ENCODE measurements at places on chromosomes 2 and 18.

DNA sequence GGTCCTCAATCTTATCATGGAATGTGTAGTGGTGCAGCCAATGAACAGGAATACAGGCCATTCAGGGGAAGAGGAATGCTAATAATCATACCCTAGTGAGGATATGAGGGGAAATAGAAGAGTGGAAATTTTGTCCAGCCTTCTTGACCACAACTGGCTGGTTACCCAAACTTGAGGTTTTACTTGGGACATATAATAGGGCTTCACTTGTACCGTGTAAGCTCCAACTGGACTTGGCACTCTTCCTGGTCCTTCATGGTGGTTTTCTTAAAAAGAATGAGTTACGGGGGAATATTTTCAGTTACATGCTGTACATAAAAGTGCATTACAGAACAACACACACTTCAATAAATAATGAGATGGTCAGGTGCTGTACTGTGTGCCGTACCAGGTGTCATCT lies 234.9 kb upstream of the RASGRP3 start:
- DNase-seq, result no peak

GRCh38 chr2:26162963-26163362 lies 9.9 kb upstream of the GAREM2 start:
- DNase-seq, result no peak

GRCh38 chr18:59455728-59456276 lies 96.7 kb upstream of the LMAN1 start:
- DNase-seq, result no peak

DNA sequence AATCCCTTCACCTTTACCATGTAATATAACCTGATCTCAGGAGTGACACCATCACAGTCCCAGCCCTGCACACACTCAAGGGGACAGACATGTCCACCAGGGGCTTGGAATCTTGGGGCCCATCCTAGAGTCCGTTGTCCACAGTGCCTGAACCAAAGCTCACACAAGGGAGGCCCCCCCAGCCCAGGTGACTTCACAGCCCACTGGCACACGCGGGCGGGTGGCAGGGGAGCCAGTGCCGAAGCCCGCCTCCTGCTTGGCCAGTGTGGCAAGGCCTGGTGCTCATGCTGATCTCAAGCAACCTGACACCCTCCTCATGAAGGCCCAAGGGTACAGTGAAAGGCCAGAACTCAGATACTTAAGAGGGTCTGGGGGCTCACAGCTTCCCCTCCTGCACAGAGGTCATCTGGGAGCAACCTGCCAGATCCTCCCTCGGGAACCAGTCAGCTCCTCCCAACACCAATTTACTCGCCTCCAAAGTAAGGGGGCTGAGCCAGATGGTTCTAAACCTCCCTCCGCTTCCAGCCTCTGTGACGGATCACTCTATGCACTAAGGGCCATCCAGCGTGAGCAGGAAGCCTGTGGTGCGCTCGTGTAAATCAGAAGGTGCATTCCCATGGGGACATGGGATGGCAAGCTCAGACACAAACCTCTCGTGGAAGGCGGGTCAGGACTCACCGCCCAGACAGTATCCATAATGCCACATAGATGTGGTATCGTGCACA lies 3.2 kb upstream of the RAB17 start:
- DNase-seq, result no peak

- no peak for DNase-seq
Measured at GRCh38 chr2:9238591-9239326, 32.1 kb downstream of the ASAP2 start.

GRCh38 chr18:48884306-48884705 lies 66.5 kb downstream of the SMAD7 start:
- no peak for DNase-seq

GRCh38 chr2:75949385-75950030 lies 238.8 kb upstream of the GCFC2 start:
- no peak for DNase-seq

GRCh38 chr2:238106698-238107524 lies 6.8 kb downstream of the ESPNL start:
- DNase-seq, result no peak

- no peak for DNase-seq
Measured at GRCh38 chr2:197171582-197171981, 139.0 kb downstream of the ANKRD44 start.

DNA sequence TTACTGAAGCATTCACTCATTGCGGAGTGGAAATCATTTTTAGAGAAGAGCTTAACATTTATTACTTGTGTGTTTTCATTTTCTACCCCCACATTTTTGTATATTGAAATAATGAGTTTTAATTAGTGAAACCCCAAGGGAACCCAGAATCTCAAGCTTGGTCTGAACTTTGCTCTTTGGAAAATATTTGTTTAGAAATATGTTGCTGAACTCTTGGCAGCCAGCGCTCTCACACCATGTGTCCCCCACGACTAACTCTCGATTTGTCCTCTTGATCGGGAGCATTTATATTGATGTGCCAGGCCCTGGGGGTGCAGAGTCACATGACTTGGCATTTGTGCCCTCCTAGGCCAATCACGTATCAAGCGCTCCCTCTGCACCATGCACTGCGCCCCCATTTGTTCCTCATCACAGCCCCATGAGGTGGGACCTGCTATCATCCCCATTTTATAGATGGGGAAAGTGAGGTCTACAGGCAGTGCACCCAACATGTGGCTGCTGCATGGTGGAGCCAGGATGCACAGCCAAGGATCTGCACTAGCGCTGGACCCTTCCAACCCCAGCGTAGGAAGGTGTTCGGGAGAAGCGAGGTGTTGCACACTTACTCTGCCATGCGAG lies 149.7 kb downstream of the NCK2 start:
- no peak for DNase-seq
